ENCODE measurements at places on chromosomes 1 and 21. TPM values are rescaled to one million over a fixed set of nuclear protein-coding genes. Genes with fewer than 3 reads are reported as not detected.

GRCh38 chr1:187244623-187245022 is 415.9 kb downstream of the PLA2G4A start:
- DNase-seq: no peak

DNA sequence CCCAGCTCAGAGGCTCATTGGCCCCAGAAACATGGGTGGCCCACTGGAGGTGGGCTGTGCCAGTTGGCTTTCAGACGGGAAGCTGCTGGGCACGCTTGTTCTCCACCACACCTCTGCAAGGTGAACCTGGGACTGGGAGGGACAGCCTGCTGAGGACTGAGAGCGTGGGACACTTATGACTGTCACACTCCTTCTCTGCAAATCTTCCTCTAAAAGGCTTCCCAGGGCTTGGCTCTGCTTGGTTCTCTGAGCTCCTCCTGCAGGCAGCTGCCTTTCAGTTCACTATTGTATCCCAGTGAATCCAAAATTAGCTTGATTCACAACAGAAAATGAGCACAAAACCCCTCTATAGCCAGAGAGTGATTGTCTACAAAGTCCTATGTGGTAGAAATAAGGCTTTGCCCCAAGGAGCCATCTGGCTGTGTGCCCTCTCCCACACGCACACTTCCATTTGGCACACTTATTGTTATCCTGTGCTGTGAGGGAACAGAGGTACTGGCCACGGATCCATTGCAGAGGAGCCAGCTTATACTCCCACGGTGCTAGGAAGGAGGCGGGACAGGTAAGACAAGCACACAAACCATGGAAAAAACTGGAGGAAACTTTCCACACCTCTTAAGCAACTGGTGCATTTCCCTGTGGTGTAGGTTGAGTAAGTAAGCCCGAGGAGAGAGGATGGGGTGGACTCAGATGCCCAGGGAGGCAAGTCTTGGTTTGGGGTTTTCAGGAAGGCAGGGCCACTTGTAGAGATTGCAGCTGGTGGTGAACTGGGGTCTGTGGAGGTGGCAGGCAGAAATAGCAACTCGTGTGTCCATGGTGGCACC is 18.9 kb upstream of the BTG2 start:
- no peak for DNase-seq

DNA sequence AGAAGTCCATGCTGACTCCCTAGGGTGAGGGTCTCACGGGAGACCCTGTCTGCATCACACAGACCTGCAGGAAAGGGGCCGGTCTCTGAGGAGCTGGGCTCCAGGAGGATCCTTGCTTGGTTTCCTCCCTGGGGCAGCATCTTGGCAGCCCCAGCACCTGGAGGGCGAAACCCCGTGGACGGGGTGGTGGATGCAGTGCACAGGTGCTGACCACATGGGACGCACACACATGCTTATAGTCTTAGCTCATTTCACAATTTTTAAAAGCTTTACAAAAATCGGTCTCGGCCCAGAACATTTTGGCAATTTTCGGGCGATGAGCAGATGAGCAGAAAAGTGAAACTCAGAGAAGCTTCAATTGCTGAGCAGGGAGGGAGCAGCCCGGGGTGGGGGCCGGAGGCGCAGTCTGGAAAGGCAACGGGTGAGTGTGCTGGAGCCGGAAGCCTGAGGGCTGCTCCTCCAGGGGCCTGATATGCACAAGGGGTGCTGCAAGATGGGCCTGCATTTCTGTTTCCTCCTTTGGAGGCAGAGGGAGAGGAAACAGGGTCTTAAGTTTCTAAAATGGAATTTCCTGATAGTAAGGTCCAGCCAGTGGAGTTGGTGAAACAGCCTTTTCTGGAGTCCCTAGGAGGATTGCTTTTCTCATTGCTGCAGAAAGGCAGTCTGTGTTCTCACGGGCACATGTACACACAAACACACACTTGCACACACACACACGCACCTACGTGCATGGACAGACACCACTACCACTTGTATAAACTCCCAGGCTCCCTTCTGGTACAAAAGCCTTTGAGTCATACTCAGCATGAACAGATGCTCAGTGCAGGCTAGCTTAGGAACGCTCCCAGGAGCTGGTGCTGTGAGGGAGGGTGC is 60.6 kb downstream of the SCCPDH start:
- no peak for DNase-seq

Gene LGR6
- polyA plus RNA-seq: 26.8 TPM

Gene KRTAP19-1
- polyA plus RNA-seq: not detected

Data from immature natural killer cell (primary cell).